ENCODE measurements at places on chromosomes 1 and 21. TPM values are rescaled to one million over a fixed set of nuclear protein-coding genes. Genes with fewer than 3 reads are reported as not detected.

GRCh38 chr1:94120991-94121390 lies at the start of gene ABCA4:
Gene ABCA4 (minus strand): TSS chr1:94121148. CDS start chr1:94121045, 103 bp downstream.
- DNase-seq: no peak

DNA sequence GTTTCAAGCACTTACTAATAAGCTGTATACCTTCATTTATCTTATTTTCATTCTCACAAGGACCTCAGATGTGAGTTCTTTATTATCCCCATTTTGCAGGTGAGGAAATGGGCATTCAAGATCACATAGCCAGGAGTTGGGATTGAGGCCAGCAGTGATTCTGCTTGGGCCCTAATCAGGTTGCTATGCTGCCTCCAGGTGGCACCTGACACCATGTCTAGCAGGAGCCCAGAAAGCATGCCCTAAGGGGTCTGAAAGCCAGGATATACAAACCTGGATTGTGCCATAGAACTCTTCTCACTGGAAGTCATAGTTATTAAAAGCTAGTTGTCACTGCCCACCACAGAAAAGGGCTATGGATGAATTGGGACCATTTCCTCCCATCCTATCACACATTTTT lies 61.1 kb downstream of the FYB2 start:
- no peak for DNase-seq

DNA sequence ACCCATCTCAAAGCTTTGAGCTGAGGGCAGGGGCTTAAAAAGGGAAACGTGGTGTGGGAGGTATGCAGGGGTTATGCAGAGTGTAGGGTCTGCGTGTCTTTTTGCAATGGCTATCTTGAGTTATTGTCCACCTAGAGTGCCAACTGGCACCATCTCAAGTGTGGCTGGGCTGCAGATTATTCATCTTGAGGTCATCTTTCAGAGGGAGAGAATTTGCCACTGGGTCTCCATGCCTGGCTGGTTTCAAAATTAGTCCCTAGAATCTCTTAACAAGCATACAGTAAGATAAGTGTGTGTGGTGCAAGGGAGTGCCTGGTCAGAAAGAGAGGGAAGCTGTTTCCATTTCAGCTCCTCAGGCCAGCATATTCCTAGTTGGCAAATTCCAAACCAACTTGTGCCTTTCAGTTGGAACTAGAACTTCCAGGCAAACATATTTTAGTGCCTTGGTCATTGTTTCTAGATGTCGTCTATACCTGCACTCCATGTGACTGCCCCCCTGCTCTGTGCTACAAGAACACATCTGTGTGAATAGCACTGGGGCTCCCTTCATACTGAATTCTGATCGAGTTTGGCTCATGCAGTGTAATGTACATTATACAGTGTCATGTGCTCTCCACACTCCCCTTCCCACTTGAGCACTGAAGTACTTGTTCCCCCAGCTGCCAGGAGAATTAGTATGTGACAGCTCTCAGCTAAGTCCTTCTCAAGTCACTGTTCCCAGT lies 5.0 kb upstream of the OR2T8 start:
- DNase-seq: no peak

DNA sequence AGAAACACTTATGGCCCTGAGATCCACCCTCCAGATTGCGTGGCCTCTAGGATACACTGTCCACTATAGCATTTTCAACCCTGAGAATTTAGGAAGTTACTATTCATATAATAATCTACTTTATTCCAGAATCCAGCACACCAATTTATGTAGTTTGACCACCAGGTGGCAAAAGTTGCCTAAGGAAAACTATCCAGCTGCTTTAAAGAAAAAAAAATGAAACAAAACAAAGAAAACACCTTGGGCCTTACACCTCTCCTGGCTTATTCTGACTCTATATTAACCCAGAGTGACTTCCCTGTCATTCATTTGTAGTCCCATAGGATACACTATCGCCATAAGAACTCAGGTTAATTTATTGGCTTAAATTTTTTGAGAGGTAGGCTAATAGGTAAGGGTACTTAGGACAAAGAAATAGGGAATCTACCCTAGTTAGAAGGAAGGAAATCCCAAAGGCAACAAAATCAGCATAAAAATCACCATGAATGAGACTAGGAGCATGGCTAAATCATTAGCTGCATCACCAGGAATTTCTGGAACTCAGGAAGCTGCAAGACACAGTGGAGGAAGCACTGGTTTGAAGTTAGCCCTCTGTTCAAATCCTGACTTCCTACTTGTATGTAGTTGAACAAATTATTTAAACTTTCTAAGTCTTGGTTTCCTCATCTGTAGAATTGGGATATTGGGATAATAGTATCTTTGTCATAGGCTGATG lies 107.5 kb downstream of the SPAG17 start:
- DNase-seq: no peak

GRCh38 chr1:31902510-31902860 lies 35.7 kb downstream of the PTP4A2 start:
- no peak for DNase-seq

The CEPT1 gene
- total RNA-seq: 50.2 TPM

DNA sequence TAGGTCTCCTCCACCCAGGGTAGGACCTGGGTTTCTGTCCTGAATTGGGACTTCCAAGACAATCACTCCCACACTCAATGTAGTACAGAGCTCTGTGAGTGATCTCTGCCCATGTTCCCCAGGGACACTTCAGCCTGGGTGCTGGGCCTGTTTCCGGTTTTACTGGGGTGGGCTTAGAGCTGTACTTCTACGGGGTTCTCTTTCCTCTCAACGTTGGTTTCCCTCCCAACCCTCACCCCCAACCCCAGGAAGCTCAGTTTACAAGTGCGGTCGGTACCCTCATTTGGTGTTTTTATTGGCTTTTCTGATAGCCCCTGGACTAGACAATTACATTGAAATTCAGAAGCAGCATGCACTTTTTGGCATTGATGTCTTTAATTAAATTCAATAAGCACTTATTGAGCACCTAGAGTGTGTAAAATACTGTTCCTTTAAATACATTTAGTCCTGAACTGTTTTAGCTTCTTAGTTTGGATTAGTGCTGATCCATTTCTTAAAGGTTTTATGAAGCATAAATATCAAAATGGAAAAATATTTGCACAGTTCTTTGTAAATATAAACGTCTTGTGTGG lies 542 bp upstream of the XPR1 start:
- DNase-seq: no peak

The S100A7A gene
- not detected for total RNA-seq

GRCh38 chr1:184416481-184416880 lies 29.7 kb downstream of the C1orf21 start:
- DNase-seq: no peak

The AMY1A gene
- total RNA-seq: not detected

DNA sequence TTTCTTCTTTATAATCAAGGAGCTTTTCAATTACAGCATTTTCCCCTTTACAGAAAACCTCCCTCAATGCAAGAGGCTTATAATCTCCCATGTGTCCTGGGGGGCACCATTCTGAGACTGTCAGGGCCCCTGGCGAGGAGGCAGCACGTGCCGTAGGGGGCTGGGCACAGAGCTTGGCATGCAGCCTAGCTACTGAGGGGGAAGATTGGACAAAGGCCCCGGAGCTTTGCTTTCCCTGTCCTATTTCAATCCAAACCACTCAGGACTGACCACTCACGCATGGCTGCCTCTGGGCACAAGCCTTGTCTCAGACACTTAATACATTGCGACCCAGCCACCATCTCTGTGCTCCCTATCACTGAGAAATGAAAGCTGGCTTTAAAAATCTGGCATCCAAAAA lies 2.8 kb upstream of the RAP1GAP start:
- no peak for DNase-seq

DNA sequence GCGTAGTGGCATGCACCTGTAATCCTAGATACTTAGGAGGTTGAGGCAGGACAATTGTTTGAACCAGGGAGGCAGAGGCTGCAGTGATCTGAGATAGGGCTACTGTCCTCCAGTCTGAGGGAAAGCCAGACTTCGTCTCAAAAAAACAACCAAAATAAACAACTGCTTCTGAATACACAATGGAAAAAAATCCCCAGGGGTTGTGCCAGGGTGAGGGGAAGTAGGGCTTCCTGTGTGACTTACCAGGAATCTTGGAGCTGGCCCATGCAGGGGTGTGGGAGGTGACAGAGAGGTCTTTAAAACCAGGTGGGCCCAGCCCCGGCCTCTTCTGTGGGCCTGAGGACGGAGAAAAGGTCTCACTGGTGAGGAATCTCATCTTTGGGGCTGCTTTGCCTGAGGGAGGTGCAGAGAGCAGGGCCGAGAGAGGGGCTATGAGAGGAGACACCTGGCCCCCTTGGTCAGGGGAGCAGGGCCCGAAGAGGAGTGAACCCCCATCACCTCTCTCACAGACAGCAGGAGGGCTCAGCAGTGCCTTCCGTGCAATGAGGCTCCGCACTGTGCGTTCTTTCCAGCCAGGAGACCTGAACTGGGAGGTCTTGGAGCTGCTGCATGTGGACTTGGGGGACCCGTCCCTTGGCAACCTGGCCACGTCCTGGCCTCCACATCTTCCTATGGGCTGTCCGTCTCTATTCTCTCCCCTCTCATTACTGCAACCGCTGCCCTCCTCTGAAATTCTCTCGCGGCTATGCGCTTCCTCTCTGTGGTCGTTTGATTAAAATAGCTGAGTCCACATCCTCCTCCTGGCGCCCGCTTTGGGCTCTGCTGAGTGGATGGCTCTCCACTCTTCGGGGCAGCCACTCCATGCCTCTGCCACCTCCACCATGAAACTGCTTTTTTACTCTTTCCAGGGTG lies 10.7 kb downstream of the PLA2G5 start:
- peak; percentile 14 for DNase-seq

The POGZ gene
- 85.5 TPM for total RNA-seq

- DNase-seq: no peak
Observed at GRCh38 chr1:113517983-113518382, 127.7 kb downstream of the MAGI3 start.

DNA sequence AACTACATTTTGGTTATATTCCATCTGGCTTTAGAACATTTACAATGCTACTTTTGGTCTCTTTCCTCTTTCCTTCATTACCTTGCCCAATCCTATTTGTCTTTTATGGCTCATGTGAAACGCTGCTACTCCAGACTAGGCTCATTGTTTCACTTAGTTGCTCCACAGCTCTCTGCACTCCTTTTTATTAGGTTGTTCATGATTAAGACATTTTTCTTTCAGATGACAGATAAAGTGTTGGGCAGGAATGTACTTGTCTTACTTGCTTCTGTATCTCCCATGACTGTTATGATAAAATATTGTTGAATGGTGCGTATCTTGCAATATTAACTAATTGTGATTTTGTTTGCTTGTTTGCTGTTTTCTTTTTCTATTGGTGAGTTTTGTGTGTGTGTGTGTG lies 1532.3 kb downstream of the KCNT2 start:
- no peak for DNase-seq

DNA sequence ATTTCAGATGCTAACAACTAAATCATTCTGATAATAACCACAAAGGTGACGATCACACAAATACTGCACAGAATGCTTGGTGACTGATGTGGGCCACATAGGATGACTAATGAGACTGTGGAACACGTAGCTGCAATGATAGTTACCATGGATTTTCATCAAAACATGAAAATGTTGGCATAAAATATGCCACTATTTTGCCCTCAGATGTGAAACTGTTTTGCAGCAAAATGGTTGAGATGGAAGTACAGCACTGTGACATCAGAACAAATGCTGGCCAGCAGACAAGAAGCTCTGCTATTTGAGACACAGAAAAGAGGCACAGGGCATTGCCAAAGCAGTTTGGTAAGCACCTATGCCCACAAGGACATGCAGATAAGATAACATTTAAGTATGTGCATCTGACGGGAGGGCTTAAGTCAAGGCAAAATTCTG lies 83.8 kb downstream of the NIBAN1 start:
- DNase-seq: peak; percentile 39

- no peak for DNase-seq
Observed at GRCh38 chr1:60547821-60548220, 474.3 kb upstream of the C1orf87 start.

Measured in activated CD4-positive, alpha-beta T cell treated with anti-CD3 and anti-CD28 coated beads, Interleukin-2, amount 10 ng/mL, durations not matched to agents 7 days and 5 days (primary cell).